ENCODE measurements at places on chromosomes 7 and 10. TPM values are rescaled to one million over a fixed set of nuclear protein-coding genes. Genes with fewer than 3 reads are reported as not detected.

ADCK2 gene
- 17.3 TPM for total RNA-seq

ZPBP gene
- not detected for total RNA-seq

TSPAN12 gene
- 123 TPM for total RNA-seq

CNPY1 gene
- not detected for total RNA-seq

- peak; percentile 28 for DNase-seq
- no peaks in the 10 kb centered on the region for H3K36me3 ChIP-seq
- H3K27me3 ChIP-seq: no peaks in the 10 kb centered on the region
Observed at GRCh38 chr10:75547391-75548298, 116.2 kb downstream of the LRMDA start.

- no peaks in the 10 kb centered on the region for H3K27me3 ChIP-seq
- DNase-seq: no peak
- no peak overlapping the region for H3K4me3 ChIP-seq
Observed at GRCh38 chr10:69340695-69341094, 62.4 kb downstream of the HK1 start.

MRC1 gene
- total RNA-seq: not detected

DNA sequence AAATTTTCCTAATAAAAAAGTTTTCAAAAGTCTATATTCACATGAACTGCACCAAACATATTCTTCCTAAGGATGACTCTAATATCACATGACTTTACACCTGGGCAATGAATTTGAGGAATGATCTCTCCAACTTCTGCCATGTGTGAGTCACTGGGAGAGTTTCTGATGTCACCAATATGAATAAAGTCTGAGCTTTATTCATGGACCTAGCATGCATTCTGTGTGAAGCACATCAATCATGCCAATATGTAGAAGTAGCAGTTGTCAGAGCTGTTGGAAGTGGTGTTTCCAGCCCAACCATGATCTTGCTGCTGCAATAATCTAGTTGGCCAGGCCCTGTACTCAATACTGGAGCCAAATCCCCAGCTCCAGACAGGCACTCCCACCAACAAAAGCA lies 91.7 kb upstream of the IFRD1 start:
- DNase-seq: no peak
- H3K27me3 ChIP-seq: no peaks in the 10 kb centered on the region
- no peak overlapping the region for H3K4me3 ChIP-seq
- no peaks in the 10 kb centered on the region for H3K36me3 ChIP-seq
- H3K27ac ChIP-seq: no peak overlapping the region

DNA sequence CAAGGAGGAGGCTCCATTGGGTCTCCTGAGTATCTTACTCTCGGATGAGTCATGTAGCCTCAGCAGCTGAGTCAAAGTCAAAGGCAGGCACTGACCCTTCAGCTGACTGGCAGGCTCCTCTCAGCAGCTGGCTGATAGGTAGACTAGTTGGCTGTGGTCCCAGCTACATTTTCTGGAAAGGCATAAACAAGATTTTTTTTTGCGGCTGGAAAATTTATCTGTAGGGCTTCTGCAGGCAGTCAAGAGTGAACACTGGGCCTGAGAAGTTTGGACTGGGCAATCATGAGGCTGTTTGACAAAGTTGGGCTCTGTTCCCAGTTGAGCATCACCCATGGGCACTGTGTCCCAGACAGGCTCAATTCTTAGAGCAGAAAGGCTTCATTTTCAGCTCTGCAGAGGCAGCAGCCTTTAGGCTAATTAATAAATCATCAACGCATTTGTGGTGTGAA lies 796.2 kb downstream of the CCSER2 start:
- H3K27ac ChIP-seq: no peak overlapping the region
- H3K4me1 ChIP-seq: no peaks in the 10 kb centered on the region
- no peaks in the 10 kb centered on the region for H3K27me3 ChIP-seq
- DNase-seq: peak; percentile 8
- no peaks in the 10 kb centered on the region for H3K36me3 ChIP-seq

OPN4 gene
- not detected for total RNA-seq

DNA sequence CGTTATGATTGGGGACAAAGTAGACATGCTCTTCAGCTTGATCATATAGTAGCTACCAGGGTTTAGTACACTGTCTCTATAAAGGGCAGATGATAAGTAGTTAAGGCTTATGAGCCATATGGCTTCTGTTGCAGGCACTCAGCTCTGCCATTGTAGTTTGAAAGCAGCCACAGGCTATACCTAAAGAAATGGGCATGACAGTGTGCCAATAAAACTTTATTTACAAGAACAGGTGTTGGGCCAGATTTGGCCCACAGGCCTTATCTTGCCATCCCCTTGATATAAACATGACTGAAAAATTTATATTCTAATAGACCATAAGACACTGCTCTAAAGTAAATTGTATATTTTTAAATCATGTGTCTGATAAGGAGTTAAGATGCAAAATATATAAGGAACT lies 36.6 kb downstream of the GRK5 start:
- H3K27ac ChIP-seq: no peak overlapping the region
- H3K27me3 ChIP-seq: no peaks in the 10 kb centered on the region
- no peaks in the 10 kb centered on the region for H3K4me1 ChIP-seq

GDF2 gene
- total RNA-seq: not detected

EGFR gene
- total RNA-seq: 7.3 TPM

- H3K27me3 ChIP-seq: no peaks in the 10 kb centered on the region
- H3K27ac ChIP-seq: no peak overlapping the region
- H3K36me3 ChIP-seq: no peaks in the 10 kb centered on the region
- H3K4me3 ChIP-seq: no peak overlapping the region
- DNase-seq: no peak
- H3K4me1 ChIP-seq: no peaks in the 10 kb centered on the region
Observed at GRCh38 chr10:12418725-12419261, 69.4 kb downstream of the CAMK1D start.

GRCh38 chr7:71389976-71390375 lies 258.0 kb downstream of the GALNT17 start:
- H3K36me3 ChIP-seq: no peaks in the 10 kb centered on the region
- H3K4me1 ChIP-seq: no peaks in the 10 kb centered on the region
- DNase-seq: no peak
- no peak overlapping the region for H3K27ac ChIP-seq
- H3K4me3 ChIP-seq: no peak overlapping the region
- H3K27me3 ChIP-seq: no peaks in the 10 kb centered on the region

DNA sequence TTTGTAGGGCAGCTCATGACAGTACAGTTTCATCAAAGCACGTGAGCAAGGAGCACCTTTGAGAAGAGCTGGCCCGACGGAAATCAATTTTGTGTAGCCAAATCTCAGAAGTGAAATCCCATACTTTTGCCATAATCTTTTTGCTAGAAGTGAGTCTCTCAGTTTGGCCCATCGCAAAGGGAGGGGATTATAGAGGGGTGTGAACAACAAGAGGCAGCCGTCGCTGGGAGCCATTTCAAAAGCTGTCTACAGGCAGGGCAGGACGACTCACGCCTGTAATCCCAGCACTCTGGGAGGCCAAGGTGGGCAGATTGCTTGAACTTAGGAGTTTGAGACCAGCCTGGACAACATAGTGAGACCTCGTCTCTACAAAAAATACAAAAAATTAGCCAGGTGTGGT lies 599.8 kb downstream of the GALNT17 start:
- H3K27ac ChIP-seq: no peak overlapping the region
- H3K36me3 ChIP-seq: no peaks in the 10 kb centered on the region
- no peaks in the 10 kb centered on the region for H3K4me1 ChIP-seq
- no peaks in the 10 kb centered on the region for H3K27me3 ChIP-seq
- DNase-seq: no peak

- H3K27me3 ChIP-seq: no peaks in the 10 kb centered on the region
- no peak for DNase-seq
- H3K27ac ChIP-seq: no peak overlapping the region
- no peak overlapping the region for H3K4me3 ChIP-seq
Observed at GRCh38 chr7:106944035-106944665, 79.1 kb downstream of the PIK3CG start.

GRCh38 chr7:44603193-44603592 lies 3.2 kb upstream of the OGDH start:
- DNase-seq: no peak
- H3K27ac ChIP-seq: no peak overlapping the region

PDE6C gene
- total RNA-seq: not detected

TMEM213 gene
- total RNA-seq: not detected

ADD3 gene
- 51.2 TPM for total RNA-seq

GRCh38 chr7:771234-772004 lies 44.3 kb upstream of the PRKAR1B start:
- H3K27ac ChIP-seq: no peak overlapping the region
- H3K4me1 ChIP-seq: no peaks in the 10 kb centered on the region
- DNase-seq: no peak
- no peaks in the 10 kb centered on the region for H3K27me3 ChIP-seq
- H3K36me3 ChIP-seq: no peaks in the 10 kb centered on the region

- peaks cover 3% of the 10 kb centered on the region for H3K4me1 ChIP-seq
- no peak overlapping the region for H3K27ac ChIP-seq
Observed at GRCh38 chr10:75404815-75405597, 3.4 kb upstream of the ZNF503 start.

GRCh38 chr7:140045697-140046096 lies 17.1 kb downstream of the PARP12 start:
- no peak overlapping the region for H3K4me3 ChIP-seq
- no peaks in the 10 kb centered on the region for H3K4me1 ChIP-seq
- H3K27me3 ChIP-seq: peaks cover 4% of the 10 kb centered on the region
- H3K27ac ChIP-seq: no peak overlapping the region

DNA sequence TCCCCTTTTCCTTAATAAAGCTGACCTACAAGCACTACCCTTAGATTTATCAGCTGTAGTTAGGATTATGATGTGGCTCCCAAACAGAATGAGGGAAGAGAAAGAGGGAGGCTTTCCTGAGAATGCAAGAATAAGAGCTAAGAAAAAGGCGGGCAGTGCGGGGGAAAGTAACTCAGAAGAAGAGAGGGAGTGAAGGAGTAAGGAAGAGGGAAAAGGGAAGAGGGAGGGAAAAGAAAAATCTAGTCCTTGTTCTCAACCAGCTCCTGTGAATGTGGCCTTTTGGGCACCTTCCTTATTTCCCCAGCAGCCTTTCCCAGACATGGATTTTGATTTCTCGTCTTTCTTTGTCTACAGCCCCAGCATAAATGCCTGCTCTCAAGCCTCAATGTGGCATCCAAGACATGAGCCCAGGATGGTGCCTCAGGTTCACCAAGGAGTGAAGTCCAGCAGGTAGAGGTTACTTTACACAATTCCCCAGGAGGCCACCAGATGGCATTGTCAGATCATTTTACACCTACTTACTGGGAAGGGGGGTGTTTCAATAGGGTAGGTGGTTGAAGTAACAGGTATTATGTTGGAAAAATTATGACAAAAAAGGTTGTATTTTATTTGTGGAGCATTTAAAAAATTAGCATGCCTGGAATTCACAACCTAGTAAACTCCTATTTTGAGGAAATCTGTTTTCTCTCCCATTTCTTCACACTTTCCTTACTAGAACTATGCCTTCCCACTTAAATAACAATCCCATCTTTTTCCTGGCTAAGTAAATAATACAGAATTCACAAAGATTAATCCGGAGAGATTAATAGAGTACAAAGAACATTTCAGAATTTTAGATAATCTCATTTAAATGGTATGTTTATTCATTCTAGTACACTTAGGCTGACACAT lies 106.5 kb downstream of the HTR7 start:
- H3K27ac ChIP-seq: no peak overlapping the region
- no peaks in the 10 kb centered on the region for H3K27me3 ChIP-seq
- H3K4me1 ChIP-seq: no peaks in the 10 kb centered on the region
- peak; percentile 6 for DNase-seq

GRCh38 chr7:101941481-101942383 lies 124.3 kb downstream of the CUX1 start:
- H3K4me1 ChIP-seq: no peaks in the 10 kb centered on the region
- H3K27ac ChIP-seq: no peak overlapping the region
- H3K4me3 ChIP-seq: no peak overlapping the region
- H3K36me3 ChIP-seq: no peaks in the 10 kb centered on the region
- no peaks in the 10 kb centered on the region for H3K27me3 ChIP-seq

- no peaks in the 10 kb centered on the region for H3K36me3 ChIP-seq
- H3K27ac ChIP-seq: no peak overlapping the region
- DNase-seq: no peak
- no peak overlapping the region for H3K4me3 ChIP-seq
- H3K27me3 ChIP-seq: no peaks in the 10 kb centered on the region
Observed at GRCh38 chr10:43044961-43045621, 31.8 kb upstream of the RET start.

- H3K36me3 ChIP-seq: no peaks in the 10 kb centered on the region
- no peak overlapping the region for H3K4me3 ChIP-seq
- peaks cover 9% of the 10 kb centered on the region for H3K4me1 ChIP-seq
- H3K27ac ChIP-seq: peak overlapping the region; percentile 33
Observed at GRCh38 chr10:5041471-5042023, 37.9 kb upstream of the AKR1C2 start.

- no peak overlapping the region for H3K4me3 ChIP-seq
- peak overlapping the region; percentile 97 for H3K27ac ChIP-seq
- no peaks in the 10 kb centered on the region for H3K36me3 ChIP-seq
- DNase-seq: peak; percentile 89
Observed at GRCh38 chr10:91313796-91314485, 93.5 kb downstream of the PCGF5 start.

TMEM196 gene
- not detected for total RNA-seq

MOGAT3 gene
- not detected for total RNA-seq

NPY4R gene
- not detected for total RNA-seq

MSS51 gene
- total RNA-seq: 0.66 TPM

DNA sequence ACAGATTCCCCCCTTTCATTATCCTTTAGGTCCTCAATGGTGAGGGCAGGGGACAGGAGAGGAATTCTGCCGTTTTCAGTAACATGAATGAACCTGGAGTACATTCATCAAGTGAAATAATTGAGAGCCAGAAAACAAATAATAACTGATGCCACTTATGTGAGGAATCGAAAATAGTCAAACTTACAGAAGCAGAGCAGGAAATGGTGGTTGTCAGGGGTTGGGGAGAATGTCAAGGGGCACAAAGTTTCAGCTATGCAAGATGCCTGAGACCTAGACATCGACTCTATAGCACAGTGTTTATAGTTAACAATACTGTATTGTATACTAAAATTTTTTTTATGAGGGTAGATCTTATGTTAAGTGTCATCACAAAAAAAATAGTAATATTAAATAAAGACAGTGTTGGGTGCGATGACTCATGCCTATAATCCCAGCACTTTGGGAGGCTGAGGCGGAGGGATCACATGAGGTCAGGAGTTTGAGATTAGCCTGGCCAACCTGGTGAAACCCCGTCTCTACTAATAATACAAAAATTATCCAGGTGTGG lies 1219.8 kb downstream of the GATA3 start:
- DNase-seq: no peak
- H3K36me3 ChIP-seq: no peaks in the 10 kb centered on the region
- H3K4me1 ChIP-seq: no peaks in the 10 kb centered on the region

- peaks cover 34% of the 10 kb centered on the region for H3K4me1 ChIP-seq
- peak overlapping the region; percentile 98 for H3K27ac ChIP-seq
- no peaks in the 10 kb centered on the region for H3K27me3 ChIP-seq
- peak overlapping the region; percentile 42 for H3K4me3 ChIP-seq
- H3K36me3 ChIP-seq: no peaks in the 10 kb centered on the region
Observed at GRCh38 chr10:110724937-110725336, 80.8 kb downstream of the RBM20 start.

All from SJCRH30 (cell line).